ENCODE measurements at places on chromosomes 5 and 9.
A peak's percentile ranks its signal among the peaks of the same experiment; 100 is the strongest.

- no peak for DNase-seq
These were observed 292.5 kb downstream of the PDE4D start for GRCh38 chr5:59600998-59601397.

- DNase-seq, result no peak
These were observed 17.4 kb downstream of the C9orf153 start for GRCh38 chr9:86242071-86242470.

GRCh38 chr9:114317665-114318357 lies 5.1 kb upstream of the ORM1 start:
- no peak for DNase-seq

DNA sequence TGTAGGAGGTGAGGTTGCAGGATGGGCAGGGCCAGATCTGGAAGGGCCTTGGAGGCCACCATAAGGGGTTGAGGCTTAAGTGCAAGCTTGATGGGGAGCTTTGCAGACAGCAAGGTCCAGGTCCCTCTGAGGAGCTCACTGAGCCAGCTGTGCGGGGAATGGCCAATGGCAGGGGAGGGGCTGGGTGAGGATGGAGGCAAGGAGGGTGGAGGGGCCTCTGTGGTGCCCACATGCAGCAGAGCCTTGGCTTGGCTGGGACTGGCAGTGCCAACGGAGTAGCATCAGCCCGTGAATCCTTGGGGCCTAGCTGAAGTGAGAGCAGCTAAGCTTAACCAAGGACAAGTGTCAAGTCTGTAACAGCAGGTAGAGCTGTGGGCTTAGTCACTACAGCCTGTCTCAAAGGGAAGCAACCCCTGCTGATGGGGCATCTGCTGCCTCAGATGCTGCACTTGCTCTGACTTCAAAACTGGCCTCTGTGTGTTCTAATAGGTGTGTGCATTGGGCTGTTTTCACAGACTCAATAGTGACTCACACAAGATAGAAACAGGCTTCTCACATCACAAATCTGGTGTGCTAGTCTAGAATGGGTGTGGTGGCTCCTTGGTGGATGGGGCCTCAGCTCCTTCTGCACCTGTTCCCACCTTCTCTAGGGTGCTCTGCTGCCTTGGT lies 16.3 kb downstream of the GALNT12 start:
- DNase-seq, result no peak

DNA sequence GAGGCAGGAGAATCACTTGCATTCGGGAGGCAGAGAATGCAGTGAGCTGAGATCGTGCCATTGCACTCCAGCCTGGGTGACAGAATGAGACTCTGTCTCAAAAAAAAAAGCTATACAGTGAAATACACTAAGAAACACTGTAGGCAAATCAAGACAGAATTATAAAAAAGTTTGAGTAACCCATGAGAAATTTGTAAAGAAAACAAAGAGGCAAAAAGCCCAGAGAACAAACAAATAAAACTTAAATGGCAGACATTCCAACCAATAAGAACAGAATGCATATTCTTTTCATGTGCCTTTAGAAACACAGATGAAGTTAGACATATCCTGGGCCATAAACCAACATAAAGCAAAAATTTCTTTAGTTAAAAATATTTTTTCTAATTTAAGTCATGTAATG lies 30.6 kb downstream of the ZNF169 start:
- no peak for DNase-seq

- DNase-seq, result no peak
These were observed 1.4 kb downstream of the GDA start for GRCh38 chr9:72150661-72151060.

GRCh38 chr5:677131-678101 lies 15.7 kb downstream of the TPPP start:
- peak; percentile 10 for DNase-seq

- DNase-seq, result no peak
These were observed 125.3 kb upstream of the SLC25A48 start for GRCh38 chr5:135709208-135709575.

DNA sequence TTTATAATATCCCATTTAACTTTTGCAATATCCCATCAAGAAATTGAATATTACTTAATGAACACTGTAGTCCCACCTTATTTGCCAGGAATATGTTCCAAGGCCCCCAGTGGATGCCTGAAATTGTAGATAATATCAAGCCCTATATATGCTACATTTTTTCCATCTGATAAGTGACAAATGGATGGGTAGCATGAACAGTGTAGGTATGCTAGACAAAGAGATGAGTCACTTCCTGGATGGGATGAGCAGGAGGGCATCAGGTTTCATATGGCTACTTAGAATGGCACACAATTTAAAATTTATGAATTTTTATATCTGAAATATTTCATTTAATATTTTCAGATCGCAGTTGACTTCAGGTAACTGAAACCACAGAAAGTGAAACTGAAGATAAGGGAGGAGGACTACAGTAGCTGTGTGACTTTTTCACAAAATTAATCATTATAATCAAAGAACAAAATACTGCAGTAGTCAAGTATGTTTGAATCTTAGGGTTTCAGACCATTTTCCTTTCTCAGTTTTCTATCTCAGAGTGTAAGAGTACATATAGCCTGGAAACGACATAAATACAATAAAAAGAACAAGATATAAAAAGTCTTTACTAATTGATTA lies 636.4 kb upstream of the ARRDC3 start:
- no peak for DNase-seq

DNA sequence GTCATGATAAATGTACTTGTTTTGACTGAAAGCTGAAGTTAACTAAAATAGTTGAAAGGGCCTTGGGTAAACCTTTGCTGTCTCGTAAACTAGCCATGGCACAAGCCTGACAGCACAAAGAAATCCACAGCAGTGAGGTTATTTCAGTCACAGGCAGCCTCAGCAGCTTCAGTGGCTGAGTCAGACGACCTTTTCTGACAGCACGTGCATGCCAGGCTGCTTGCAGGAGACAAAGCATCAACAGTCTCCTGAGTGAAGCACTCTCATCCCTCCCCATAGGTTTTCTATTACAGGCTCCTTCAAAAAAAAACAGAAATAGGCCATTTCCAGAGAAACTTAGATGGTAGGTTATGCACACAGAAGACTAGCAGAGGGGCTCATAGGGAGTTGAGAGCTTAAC lies 34.6 kb downstream of the OXCT1 start:
- DNase-seq, result peak; percentile 46

DNA sequence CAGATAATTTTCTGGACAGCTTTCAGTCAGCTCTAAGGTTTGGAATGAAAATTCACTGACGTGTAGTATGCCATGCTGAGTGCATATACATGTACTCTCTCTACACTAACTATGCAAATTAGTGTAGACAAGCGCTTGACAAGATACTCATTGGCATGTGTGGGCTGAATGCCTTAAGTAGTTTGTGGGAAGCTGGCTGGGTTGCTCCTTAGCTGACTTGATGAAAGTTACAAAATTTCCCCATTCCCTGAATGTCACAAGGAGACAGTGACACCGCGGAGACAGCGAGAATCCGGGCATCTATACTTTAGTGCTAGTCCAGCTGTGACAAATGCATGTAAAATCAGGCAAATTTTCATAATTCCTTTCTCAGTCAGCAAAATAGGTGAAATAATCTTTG lies 51.6 kb upstream of the C5orf46 start:
- DNase-seq, result no peak

DNA sequence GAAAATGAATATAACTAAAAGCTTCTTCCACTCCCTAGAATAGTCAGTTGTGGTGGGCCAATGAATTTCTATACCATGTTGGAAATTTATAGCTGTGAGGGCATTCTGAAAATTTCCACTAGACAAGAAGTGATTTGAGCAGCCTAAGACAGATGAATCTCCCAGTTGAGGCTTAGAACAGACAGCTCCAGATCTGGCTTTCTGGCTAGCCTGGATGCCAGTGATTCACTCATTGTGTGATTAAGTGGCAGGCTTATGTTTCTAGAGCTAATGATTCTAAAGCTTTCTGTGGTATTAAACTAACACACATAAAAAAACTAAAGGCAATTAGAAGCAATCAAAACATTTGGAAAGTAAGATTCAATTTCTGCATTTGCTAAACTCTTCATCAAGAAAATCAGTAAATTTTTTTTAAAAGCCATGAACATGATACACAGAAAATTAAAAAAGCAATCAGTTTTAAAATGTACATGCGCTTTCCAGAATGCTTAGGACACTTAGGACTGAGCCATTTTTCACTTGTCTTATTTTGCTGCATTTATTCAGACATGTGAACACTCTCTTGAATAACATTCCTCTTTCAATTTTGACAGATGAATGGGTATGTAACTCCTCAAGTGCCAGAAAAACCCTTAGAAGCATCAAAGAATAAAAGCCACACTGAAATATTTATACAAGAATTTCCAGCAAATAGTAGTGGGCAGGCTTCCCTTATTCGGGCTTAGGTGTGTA lies 100.5 kb upstream of the GNAQ start:
- DNase-seq, result no peak

- peak; percentile 55 for DNase-seq
These were observed 220.0 kb downstream of the PBX3 start for GRCh38 chr9:125966959-125967711.

GRCh38 chr5:172795318-172795977 lies 24.5 kb upstream of the DUSP1 start:
- no peak for DNase-seq

GRCh38 chr5:44002381-44002901 lies 386.8 kb downstream of the FGF10 start:
- no peak for DNase-seq

DNA sequence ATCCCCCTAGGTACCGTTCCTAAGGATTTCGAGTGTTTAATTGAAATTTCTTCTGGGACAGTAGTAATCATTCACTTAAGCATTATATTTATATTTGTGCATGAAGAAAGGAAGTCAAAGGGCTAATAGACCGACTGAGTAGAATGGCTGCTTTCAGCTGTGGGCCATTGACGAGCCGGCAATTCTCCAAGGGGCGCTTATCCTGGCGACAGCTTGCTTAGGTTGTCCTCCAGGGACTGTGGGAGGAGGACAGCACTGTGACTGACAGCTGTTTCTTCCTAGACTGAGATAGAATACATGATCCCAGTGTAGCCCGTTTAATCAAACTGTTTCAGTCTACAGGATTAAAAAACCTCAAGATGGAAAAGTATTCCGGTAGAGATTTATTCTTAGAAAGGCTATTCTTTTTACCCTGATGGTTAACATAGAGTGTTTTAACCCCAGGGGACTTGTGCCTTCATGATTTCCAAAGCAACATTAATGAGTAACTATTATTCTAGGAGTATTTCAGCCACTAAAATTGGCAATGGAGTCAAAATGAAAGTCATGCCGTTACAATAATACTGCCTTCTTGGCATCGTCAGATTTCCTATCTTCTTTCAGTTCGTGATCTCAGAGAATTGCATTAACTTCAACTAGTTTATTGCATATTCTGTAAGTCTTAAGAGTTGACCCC lies 943.1 kb upstream of the WWC1 start:
- peak; percentile 67 for DNase-seq

- no peak for DNase-seq
These were observed 17.7 kb downstream of the EFNA5 start for GRCh38 chr5:107652839-107653607.

DNA sequence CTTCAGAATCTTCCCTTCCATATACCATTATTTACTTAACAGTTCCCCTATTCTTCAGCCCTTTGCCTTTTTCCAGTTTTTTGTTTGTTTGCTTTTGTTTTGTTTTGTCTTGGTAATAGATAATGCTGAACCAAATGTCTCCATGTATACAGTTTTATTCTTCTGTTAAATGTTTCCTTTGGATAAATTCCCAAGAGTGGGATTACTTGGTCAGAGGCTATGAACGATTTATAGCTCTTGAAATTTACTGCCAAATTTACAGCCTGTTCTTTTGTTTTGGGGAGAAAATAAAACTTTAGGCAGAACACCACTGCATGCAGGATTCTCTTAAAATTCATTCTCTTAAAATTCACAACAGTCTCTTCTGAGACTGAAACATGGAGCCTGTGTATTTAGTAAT lies 38.6 kb downstream of the NR4A3 start:
- DNase-seq, result no peak

DNA sequence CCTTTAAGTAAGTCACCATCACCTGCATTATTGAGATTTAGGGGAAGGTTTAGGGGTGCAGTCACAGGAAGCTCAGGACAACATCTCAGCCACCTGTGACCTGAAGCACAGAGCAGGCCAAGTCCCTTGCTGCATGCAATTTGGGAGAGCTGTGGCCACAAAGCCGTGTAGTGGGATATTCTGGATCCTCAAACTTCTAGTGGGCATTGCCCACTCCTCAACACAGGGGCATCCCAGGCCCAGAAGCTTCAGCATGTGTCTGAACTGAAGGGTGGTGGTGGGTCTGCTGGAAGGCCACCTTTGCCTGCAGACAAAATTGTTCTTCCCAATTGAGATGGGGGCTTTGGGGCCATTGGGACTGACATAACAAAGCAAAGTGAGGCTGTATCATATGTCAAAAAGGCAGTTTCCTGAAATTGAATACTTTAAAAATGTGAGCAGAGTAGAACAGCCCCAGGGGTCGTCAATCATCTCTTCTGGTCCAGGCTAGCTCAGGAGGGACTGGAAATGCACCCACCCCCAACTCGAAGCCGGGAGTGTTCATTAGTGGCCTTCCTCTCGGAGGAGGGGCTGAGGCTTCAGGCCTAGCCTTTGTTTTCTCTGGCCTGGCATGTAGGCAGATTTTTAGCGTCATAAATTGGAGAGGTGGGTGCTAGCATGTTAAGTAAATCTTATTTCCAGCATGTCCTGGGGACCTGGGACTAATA lies 2.8 kb upstream of the GADD45G start:
- no peak for DNase-seq

GRCh38 chr5:179243333-179243732 lies 101.9 kb downstream of the ADAMTS2 start:
- no peak for DNase-seq

- no peak for DNase-seq
These were observed 53.8 kb downstream of the SREK1 start for GRCh38 chr5:66197764-66198405.

- peak; percentile 97 for DNase-seq
These were observed 2.5 kb downstream of the SH3TC2 start for GRCh38 chr5:149060325-149060724.

- DNase-seq, result no peak
These were observed 1736.4 kb downstream of the MAT2B start for GRCh38 chr5:165241811-165242210.

DNA sequence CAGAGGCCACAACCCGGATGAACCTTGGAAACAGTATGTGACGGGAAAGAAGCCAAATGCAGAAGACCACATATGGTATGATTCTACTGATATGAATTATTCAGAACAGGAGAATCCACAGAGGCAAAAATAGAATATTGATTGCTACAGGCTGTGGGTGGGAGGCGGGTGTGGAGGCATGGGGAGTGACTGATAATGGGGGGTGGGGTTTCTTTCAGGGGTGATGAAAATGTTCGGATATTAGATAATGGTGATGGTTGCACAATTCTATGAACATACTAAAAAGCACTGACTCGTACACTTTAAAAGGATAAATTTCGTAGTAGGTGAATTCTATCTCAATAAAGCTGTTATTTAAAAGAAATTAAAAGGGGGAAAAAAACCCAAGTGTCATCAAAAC lies 10.7 kb downstream of the IL4 start:
- no peak for DNase-seq

GRCh38 chr5:132468656-132469379 lies 21.8 kb downstream of the IRF1 start:
- DNase-seq, result no peak

DNA sequence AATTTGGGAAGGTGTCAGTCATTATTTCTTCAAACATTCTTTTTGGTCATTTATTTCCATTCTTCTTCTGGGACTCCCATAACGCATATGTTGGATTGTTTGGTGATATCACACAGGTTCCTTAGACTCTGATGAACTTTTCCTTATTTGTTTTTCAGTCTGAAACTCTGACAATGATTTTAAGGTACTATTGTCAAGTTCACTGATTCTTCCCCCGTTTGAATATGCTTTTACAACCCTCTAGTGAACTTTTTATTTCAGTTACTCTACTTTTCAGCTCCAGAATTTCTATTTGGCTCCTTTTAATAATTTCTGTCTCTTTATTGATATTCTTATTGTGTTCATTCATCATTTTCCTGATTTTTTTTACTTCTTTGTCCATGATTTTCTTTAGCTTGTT lies 92.5 kb upstream of the RORB start:
- DNase-seq, result no peak

Measured in BE2C (cell line).